Left renal cortex interstitium (tissue), 4 donors: ENCODE measurements at places on chromosomes 2 and 18. TPM values are rescaled to one million over a fixed set of nuclear protein-coding genes. Genes with fewer than 3 reads are reported as not detected.

DNA sequence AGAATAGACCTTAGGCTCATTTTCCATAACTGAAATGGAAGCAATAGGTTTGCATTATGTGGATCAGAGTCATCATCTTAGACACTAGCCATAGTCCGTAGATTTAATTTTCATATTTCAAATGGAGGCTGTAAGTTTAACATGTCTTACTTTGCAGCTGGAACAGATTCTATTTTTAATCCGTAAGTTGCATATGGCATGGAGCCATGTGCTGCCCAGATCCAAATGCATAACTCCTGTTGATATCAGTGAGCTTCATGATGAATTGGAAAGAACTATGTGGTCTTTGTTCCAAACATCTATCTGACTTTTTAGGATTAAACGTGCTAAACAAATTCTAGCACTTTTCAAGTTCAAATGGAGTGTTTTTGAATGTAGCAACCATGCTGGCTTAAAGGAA is 43.4 kb downstream of the MEIS1 start:
- DNase-seq: no peak

GRCh38 chr2:161327582-161327981 is 19.4 kb downstream of the PSMD14 start:
- DNase-seq: no peak

GRCh38 chr2:138596403-138596802 is 94.8 kb downstream of the SPOPL start:
- no peak for DNase-seq

The TRIM43 gene
- polyA plus RNA-seq: 0.47 TPM

DNA sequence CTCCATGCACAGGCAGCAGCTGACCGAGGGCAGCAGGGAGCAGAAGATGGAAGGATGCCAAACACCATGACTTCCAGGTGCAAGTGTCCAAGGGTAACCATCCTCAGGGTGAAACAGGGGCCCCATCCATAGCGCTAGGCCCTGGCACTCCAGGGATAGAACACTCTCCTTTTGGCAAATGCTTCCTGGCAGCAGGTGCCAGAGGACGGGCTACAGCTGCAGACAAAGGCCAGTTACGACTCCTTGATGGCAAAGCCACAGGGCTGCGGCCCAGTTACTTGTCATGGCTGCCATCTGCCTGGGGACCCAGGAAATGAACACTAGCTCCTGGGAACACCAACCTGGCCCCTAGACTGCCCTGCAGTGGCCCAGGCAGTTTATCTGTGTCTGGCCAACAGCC is 178.8 kb downstream of the TMEM163 start:
- DNase-seq: no peak
